ENCODE measurements at places on chromosomes 13 and 19. TPM values are rescaled to one million over a fixed set of nuclear protein-coding genes. Genes with fewer than 3 reads are reported as not detected.

The OXGR1 gene
- total RNA-seq = not detected

The RASAL3 gene
- 1.5 TPM for total RNA-seq

The FFAR1 gene
- not detected for total RNA-seq

The KIR2DL4 gene
- total RNA-seq = not detected

The FCER2 gene
- 0.30 TPM for total RNA-seq

The CD177 gene
- total RNA-seq = 0.14 TPM

The LYL1 gene
- total RNA-seq = 6.3 TPM

The DLL3 gene
- total RNA-seq = not detected

The CLEC17A gene
- not detected for total RNA-seq

The TNFRSF19 gene
- total RNA-seq = 25.9 TPM

- DNase-seq = no peak
Observed at GRCh38 chr19:38013913-38014580, 107.0 kb downstream of the SIPA1L3 start.

GRCh38 chr19:48872884-48873475, 759 bp downstream of the PPP1R15A start:
- peak; percentile 84 for DNase-seq

- DNase-seq = no peak
Observed at GRCh38 chr19:2355168-2356035, 4.7 kb upstream of the TMPRSS9 start.

DNA sequence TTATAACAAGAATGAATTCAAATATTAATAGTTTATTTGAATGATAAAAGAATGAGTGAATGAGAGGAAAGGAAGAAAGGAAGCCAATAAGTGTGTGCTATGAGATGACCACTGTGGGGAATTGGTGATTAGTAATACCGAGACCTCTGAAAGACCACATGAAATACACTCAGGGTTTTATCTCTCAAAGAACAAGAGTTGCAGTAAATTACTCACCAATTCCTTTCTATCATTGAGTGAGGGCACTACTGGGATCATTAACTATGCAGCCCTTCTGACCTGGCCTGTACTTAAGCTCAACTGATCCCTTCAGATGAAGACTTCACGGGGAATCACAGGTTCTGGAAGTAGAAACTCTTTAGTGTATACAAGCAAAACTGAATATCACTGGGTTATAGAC, 1636.1 kb downstream of the SLITRK5 start:
- DNase-seq = no peak

- DNase-seq = no peak
Observed at GRCh38 chr13:79668201-79668752, 187.3 kb downstream of the NDFIP2 start.

DNA sequence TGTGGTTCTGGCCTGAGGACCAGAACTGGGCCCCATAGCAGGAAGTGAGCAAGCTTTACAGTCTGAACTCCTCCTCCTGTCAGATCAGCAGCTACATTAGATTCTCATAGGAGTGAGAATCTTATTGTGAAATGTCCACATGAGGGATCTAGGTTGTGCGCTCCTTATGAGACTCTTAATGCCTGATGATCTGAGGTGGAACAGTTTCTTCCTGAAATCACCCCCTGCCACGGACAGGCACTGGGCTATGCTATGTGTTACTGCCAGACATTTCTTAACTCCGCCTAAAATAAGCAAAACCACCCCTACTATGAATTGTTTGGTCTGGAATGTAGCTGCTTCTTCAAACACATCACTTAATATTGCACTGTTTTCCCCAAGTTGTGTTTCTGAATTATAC, 4.6 kb downstream of the FBXL3 start:
- DNase-seq = no peak

GRCh38 chr19:10419646-10420443, 493 bp upstream of the PDE4A start:
- no peak for DNase-seq

GRCh38 chr13:112776354-112776753, 86.5 kb downstream of the ATP11A start:
- DNase-seq = no peak

- peak; percentile 67 for DNase-seq
Observed at GRCh38 chr19:35869327-35870123, 1.2 kb downstream of the APLP1 start.

- DNase-seq = peak; percentile 58
Observed at GRCh38 chr13:107211073-107211472, 643.1 kb upstream of the ARGLU1 start.

DNA sequence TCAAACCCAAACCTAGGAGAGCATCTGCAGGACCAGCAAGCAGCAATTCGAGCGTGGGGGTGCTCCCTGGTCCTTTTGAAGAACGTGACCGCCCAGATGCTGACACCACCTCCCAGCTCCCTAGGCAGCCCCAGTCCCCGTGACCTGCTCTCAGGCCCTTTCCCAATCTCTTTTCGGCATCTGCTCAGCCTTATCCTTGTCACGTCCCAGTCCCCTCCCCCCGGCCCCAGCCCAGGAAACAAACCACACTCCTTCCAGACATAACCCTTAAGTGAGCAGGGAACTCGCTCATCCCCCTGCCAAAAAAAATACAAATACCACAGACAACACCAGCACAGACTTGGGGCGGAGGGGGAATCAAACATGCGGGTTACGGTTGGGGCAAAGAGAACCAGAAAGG, 3.3 kb downstream of the MLLT1 start:
- peak; percentile 53 for DNase-seq

- no peak for DNase-seq
Observed at GRCh38 chr13:49435992-49436391, 7.9 kb downstream of the CAB39L start.

DNA sequence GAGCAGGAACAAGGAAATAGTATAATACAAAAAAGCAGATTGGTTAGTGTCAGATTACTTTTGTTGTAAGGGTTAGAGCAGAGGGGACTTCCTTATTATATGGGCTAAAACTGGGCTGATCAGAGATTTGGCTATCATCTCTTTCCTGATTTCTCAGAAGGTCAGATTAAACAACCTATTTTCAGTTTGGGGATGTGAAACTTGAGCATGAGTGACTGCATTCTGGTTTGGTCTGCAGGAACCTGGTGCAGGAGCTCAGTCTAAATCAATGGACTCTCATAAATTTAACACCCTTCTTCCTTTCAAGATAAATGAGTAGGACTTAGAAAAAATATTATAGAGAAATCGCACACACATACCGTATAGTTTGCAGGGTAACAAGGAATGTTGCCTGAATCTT, 12.9 kb upstream of the RFXAP start:
- DNase-seq = no peak

GRCh38 chr13:42645717-42646116, 71.8 kb downstream of the TNFSF11 start:
- no peak for DNase-seq

DNA sequence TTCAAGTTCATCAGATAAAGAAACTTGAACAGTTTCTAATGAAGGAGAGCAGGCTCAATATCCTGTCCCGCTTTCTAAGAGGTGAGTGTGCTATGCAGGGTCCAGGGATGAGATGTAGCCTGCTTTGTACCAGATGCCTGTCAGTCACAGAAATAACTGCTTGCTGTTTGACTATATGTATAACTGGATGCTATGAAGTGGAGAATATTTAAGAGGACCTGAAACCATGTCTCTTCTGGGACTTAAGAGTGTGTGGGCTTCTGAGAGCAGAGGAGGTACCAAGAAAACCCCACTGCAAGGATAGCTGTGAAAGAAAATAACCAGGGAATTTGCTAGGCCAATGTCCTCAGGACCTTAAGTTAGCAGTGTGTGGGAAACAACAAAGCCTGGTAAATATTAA, 246.3 kb upstream of the RFC3 start:
- DNase-seq = no peak

DNA sequence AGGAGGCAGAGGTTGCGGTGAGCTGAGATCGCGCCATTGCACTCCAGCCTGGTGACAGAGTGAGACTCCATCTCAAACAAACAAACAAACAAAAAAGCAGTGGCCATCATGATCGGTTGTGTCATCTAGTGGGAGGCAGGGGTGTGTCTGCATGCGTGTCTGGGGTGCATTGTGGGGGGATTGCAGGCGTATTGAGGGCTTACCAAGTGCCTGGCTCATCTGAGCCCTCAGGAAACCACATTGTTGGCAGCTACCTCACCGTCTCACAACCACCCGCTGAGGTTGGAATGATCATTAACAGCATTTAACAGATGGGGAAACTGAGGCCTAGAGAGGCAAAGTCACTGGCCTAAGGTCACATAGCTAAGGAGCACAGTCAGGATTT, 30.5 kb downstream of the NFIC start:
- no peak for DNase-seq

- DNase-seq = no peak
Observed at GRCh38 chr19:46298479-46299003, 1.7 kb downstream of the HIF3A start.

- no peak for DNase-seq
Observed at GRCh38 chr13:74145249-74145975, 11.2 kb upstream of the KLF12 start.

DNA sequence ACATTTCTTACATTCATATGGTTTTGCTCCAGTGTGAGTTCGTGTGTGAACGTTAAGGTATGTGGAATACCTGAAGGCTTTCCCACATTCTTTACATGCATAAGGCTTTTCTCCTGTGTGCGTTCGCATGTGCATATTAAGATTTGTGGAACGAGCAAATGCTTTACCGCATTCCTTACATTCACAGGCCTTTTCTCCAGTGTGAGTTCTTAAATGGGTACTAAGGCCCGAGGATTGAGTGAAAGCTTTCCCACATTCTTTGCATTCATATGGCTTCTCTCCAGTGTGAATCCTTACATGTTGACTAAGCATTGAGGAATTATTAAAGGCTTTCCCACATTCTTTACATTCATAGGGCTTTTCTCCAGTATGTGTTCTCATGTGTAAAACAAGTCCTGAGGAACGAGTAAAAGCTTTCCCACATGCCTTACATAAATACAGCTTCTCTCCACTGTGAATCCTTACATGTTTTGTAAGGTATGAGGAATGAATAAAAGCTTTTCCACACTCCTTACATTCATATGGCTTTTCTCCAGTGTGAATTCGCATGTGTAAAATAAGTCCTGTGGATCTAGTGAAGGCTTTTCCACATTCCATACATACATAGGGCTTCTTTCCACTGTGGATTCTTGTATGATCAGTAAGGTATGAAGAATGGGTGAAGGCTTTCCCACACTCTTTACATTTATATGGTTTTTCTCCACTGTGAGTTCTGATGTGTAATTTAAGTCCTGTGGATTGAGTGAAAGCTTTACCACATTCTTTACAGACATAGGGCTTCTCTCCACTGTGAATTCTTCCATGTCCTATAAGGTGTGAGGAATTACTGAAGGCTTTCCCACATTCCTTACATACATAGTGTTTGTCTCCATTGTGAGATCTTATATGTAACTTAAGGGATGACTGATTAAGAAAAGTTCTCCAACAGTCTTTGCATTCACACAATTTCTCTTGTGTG, 10.7 kb downstream of the ZNF846 start:
- no peak for DNase-seq

DNA sequence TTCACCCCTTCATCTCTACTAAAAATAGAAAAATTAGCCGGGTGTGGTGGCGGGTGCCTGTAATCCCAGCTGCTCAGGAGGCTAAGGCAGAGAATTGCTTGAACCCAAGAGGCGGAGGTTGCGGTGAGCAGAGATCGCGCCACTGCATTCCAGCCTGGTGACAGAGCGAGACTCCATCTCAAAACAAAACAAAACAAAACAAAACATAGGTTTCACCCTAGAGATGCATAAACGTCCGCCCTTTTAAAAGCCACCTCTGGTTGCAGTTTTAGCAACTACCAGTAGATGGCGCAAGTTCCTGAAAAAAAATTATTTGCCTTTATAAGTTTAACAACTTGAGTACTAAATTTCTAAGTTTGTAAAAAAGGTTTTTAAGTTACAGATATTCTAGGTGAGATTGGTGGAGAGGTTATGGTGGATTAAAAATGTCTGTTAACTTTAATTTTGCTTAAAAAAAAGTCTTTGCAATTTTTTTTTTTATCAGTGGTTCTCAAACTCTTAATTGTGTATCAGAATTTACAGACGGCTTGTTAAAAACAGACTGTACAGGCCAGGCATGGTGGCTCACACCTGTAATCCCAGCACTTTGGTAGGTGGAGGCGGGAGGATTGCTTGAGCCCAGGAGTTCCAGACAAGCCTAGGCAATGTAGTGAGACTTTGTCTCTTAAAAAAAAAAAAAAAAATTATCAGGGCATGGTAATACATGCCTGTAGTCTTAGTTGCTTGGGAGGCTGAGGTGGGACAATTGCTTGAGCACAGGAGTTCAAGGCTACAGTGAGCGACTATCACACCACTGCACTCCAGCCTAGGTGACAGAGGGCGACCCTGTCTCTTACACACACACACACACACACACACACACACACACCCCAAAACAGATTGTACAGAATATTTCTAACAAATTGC, 42.1 kb downstream of the NAA16 start:
- no peak for DNase-seq

GRCh38 chr13:93025984-93026383, 200.6 kb upstream of the GPC6 start:
- DNase-seq = no peak

GRCh38 chr19:2923510-2923909, 21.3 kb downstream of the ZNF77 start:
- DNase-seq = no peak

DNA sequence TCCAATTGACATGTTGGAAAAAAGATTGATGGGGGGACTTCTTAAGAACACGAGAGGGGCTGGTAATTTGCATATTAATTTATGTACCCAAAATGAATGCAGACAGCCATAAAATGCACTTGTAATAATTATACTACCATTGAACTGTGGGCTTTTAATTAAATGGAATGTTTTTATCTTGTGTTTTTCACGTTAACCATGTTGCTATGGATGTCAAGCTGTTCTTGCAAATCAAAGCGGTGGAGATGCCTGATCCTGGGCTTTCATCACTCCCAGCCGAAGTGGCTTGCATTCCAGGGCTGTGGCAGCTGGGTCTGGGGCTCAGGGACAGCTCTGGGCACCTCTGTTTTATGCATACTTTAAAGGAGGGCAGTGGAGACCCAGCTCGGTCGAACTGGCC, 179.4 kb upstream of the TMTC4 start:
- DNase-seq = no peak

- DNase-seq = no peak
Observed at GRCh38 chr13:96816261-96816660, 178.0 kb downstream of the OXGR1 start.

DNA sequence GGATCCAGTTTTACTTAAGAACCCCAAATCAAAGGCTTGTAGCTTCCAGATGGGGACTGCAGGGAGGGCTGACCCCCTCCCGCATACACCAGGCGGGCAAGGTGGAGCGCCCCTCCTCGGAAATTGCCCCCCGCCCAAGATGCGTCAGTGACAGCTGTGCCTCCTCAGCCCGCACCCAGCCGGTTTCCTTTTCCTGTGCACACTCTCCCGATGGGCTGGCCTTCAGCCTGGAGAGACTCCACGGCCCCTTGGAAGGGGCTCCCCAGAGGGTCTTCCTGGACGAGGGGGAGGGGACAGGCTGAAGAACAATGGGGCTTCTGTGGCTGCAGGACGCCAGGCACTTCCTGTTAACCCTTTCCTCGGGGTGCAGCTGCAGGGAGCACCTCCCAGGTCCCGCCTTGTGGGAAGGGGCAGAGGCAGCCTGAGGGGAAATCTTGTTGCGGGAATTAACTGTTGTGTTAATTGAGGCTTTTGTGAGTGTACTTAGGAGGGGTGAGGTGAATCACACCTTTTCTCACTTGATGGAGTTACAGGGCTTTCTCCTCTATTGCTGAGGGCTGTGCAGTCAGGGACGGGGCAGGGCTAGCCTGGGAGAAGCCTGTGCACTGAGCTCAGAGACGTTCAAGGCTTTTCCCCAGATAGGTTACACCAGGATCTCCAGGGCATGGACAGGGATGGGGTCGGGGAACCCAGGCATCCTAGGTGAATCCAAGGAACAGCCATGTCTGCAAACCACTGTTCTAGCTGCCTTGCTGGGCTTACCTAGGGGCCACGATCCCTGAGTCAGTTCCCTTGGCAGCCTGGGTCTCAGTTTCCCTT, 14.3 kb downstream of the IER2 start:
- DNase-seq = peak; percentile 77

- no peak for DNase-seq
Observed at GRCh38 chr19:16111909-16112752, 442 bp downstream of the RAB8A start.

All from left ventricle myocardium inferior (tissue), 1 donor.